ENCODE measurements at places on chromosomes 6 and 20.

- DNase-seq, result no peak
Measured at GRCh38 chr6:50655848-50656453, 57.4 kb upstream of the TFAP2D start.

- no peak for DNase-seq
Measured at GRCh38 chr20:17568045-17568788, 1.7 kb upstream of the DSTN start.

GRCh38 chr6:90611543-90612312 is 24.9 kb upstream of the MAP3K7 start:
- no peak for DNase-seq

DNA sequence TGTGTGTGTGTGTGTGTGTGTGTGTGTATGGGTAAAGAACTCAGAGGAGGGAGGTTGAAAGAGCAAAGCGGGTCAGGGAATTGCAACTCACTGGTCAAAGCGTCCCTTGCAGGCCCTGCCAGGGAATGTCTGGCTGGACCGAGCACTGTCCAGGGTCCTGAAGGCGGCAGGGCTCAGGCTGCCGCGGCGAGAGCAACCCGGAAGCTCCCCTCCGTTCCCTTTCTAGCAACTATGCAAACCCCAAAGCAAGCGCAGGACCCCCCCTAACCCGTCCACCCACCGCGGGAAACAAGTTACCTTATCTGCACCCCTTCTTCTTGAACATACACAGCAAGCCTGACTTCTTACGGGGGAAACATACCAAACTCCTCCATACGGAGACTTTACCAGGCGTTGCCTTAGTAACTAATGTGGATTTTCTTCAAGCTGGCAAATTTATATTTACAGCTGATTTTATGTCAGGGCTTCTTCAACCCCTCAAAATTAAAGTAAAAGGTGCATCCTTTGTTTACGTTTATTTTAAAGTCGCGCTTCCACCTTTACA is 538 bp upstream of the GRM1 start:
- DNase-seq, result no peak

GRCh38 chr6:46058951-46059350 is 43.3 kb upstream of the CLIC5 start:
- DNase-seq, result no peak

DNA sequence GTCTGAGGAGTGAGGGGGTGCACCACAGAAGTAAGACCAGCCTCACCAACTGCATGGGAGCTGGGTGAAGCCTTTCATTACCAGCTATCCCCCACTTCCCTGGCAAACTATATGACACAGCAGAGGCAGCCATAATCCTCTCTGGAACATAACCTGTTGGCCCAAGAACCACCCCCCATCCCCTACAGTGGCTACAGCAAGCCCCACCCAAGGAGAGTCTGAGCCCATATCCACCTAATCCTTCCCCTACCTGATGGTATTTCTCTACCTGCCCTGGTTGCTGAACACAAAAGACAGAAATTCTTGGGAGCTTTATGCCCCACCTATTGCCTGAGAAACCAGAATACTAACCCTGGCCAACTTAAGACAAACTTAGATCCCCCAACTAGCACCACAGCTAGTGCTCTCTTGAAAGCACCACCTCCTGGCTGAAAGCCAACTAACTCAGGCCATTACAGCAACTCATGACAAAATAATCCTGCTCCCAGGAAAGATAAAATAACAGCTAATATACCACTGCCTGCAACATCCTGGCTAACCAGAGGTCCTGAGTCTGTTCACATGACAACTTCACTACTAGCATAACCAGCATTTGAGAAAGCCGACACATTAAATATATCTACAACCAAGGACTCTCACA is 11.2 kb downstream of the RNGTT start:
- no peak for DNase-seq

GRCh38 chr6:111580826-111581505 is 24.7 kb downstream of the TRAF3IP2 start:
- DNase-seq, result no peak

- no peak for DNase-seq
Measured at GRCh38 chr6:116439522-116440051, 21.6 kb upstream of the CALHM6 start.

DNA sequence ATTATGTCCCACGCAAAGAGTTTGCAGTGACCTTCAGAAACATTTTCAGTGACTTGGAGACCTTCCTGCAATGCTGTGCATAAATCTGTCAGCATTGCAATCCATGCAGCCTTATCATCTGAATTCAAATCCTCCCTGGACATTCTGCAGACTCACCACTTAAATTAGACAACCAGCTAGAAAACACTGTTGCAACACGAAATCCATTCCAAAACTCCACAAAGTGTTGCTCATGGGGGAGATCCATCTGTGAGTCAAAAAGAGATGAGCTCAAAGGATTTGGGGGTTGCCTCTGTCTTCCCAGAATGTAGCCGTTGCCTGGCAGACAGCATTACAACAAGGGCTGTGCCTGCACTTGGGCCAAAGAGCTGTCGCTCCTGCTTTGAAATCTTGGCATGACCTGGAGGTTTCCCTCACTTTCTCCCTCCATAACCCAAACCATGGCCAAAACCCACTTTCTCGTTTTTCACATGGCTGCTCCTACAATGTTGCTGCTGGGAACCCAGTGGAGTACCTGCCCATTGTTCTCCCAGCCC is 163.5 kb upstream of the CDYL start:
- DNase-seq, result no peak

DNA sequence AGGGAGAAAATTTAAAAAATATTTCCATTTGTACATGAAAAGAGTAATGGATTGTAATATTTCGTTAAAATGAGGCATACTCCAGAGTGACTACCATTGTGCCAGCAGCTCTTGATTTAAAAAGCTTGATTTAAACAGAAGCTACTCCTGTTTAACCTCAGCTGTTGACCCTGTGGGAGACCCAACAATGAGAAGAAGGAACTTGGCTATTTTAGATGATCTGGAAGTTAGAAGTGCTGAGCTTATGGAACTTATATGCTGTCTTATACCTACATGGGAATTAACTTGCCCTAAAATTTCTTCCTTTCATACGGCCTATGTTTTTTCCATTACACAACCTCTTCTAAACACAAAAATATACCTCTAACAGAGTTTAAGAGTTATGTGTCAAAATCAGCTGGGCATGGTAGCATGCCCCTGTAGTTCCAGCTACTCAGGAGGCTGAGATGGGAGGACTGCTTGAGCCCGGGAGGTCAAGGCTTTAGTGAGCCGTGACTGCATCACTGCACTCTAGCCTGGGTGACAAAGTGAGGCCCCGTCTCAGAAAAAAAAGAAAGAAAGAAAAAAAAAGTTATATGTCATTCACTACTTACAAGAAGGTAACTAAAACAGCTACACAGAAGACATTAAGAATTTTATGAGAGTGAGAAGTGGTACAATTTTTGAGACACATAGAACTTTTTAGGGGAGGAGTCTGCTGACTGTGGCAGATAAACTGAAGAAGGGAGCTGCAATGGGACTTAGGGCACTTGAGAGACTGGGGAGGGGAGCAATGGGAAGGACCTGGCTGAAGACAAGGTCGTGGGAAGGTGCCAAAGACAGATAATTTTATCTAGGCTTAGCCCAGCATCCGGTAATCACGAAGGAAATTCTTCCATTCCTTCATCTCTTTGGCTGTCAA is 139.9 kb downstream of the MYB start:
- DNase-seq, result no peak

GRCh38 chr6:137105375-137105774 is 60.6 kb upstream of the IL20RA start:
- DNase-seq, result no peak

- DNase-seq, result no peak
Measured at GRCh38 chr6:130432838-130433237, 67.0 kb downstream of the TMEM200A start.
